ENCODE measurements at places on chromosomes 3 and 15.

DNA sequence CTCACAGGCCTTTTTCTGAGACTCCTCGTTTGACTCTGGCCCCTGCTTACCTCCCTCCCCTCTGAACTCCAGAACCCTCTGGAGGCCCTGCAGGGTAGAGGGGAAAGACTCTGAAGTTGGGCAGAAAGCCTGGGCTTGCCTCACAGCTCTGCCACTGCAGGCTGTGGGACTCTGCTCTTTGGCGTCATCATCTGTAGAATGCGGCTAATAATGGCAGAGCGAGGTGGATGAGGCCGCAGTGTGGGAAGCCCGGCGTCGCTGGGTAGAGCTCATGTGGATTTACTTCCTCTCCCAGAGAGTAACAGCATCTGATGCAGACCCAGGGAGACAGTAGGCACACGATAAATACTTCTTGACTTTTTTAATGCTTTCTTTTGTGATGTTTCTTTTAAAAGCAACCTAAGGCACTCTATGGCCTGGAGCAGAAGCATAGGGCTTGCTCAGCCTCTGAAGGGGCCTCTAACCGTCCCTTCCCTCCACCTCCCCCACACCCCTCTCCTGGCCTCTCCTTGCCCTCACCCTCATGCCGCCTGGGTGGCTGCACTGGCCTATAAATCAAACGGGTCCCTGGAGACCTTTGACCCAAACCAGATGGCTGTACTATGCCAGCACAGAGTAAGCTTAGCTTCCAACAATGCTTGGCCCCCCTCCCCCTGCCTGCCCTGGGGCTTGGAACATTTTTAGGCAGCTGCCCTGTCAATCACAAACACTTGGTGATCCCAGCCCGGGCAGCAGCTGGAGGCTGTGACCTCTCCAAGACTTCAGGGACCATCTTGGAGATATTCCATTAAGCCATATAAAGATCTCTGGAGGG is 32.9 kb downstream of the SPSB4 start:
- no peak for DNase-seq

GRCh38 chr3:32759342-32759741 is 58.5 kb upstream of the TRIM71 start:
- no peak for DNase-seq

- no peak for DNase-seq
Measured at GRCh38 chr3:127606086-127606805, 8.0 kb downstream of the MCM2 start.

- DNase-seq = no peak
Measured at GRCh38 chr15:83322691-83323090, 38.2 kb upstream of the BNC1 start.

GRCh38 chr15:25671132-25671531 is 192.0 kb downstream of the ATP10A start:
- no peak for DNase-seq

DNA sequence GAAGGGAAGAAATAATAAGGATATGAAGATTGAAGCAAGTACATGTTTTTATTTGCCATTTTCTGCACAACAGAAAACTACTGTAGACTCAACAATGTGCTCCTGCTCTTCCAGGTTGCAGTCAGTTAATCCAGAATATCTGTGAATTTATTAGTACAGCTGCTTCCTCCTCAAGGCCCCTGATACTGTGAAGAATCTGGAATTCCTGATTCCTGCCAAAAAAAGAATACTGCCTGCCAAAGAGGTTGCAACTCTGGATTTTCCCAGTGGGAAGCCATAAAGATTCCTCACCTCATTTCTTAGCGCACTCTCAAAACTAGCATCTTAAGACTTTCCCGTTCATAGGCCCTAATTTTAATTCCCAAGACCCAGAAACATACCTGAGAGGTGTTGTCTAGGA is 33.6 kb upstream of the LRRC3B start:
- DNase-seq = no peak

- no peak for DNase-seq
Measured at GRCh38 chr3:10600296-10600714, 94.9 kb upstream of the ATP2B2 start.

DNA sequence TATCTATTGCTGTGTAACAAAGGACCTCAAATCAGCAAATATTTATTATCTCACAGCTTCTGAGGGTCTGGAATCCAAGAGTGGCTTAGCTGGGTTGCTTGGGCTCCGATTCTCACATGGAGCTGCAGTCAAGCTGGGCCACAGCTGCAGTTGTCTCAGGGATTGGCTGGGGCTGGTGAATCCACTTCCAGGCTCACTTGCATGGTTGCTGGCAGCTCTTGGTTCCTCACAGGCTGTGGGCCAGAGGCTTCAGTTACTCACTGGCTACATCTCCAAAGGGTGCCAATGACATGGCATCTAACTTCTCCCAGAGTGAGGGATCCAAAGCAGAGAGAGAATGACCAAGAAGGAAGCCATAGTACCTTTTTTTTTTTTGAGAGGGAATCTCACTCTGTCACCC is 13.9 kb upstream of the SYNM start:
- no peak for DNase-seq

- no peak for DNase-seq
Measured at GRCh38 chr15:89195836-89196235, 25.5 kb downstream of the RLBP1 start.

DNA sequence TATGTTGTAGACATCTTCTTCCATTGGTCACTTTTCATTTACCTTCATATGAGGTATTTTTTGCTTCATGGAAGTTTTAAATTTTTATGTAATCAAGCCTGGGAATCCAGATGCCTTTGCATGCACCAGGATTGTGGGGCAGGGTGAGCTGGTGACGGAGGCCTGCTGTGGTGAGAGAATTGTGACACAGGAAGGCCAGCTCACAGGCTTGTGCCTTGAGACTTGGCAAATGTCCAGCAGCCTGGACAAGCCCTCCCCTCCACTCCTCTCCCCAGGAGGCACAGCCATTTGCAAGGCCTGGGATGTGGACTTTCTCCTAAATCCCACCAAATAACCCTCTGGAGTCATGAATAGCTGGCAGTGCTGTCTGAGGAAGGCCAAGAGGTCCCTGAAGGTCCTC is 67.4 kb downstream of the RHCG start:
- DNase-seq = no peak

DNA sequence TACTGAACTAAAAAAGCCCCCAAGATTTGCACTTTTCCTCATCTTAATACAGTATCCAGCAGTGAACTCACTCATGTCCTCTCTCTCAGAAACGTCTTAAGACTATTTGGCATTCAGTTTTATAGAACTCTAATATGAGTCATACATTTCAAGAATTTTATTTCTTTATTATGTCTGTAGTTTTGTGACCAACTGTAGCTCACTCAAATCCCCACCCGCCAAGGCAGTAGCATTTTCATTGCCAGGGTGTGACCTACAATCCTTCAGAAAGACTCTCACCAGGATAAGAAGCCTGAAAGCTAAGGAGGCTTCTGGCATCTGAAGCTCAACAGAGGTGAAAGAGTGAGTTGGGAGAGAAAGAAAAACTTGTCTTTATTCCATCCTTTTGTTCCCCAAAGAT is 537.1 kb downstream of the RSL24D1 start:
- no peak for DNase-seq

- no peak for DNase-seq
Measured at GRCh38 chr3:175107995-175108394, 248.9 kb downstream of the NAALADL2 start.
